ENCODE measurements at places on chromosomes 16 and 17.

- no peak for DNase-seq
Observed at GRCh38 chr17:8041249-8041928, 2.5 kb downstream of the ALOX15B start.

DNA sequence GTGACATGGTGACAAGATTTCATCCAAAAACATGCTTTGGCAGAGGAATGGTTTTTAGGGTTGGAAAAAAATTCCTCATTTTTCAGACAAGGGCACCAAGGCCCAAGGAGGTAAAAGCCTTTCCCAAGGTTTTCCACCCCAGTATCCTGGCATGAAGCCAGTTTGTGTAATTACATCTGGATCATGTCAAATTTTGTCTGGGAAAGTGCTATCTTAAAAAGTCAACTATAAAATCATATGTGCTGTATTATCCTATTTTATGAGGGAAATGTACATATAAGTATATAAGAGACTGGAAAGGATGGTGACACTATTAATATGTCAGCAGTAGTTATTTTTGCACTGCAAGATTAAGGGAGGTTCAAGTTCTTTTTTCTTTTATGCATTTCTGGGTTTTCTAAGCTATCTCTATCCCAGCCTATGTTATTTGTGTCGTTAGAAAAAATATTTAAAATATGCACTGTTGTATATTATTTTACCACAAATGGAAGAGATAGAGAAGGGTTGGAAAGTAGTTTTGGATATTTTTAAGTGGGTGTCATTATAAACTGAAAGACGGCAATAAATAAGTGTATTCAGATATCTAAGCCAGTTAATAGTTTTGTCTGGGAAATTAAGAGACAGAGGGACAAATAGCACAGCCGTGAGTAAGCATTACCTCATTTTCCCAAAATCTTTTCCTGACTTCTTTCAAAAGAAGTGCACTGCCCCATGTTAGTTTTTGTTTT is 13.5 kb upstream of the FBXO47 start:
- no peak for DNase-seq

- DNase-seq: no peak
Observed at GRCh38 chr17:37318931-37319594, 56.7 kb upstream of the C17orf78 start.

DNA sequence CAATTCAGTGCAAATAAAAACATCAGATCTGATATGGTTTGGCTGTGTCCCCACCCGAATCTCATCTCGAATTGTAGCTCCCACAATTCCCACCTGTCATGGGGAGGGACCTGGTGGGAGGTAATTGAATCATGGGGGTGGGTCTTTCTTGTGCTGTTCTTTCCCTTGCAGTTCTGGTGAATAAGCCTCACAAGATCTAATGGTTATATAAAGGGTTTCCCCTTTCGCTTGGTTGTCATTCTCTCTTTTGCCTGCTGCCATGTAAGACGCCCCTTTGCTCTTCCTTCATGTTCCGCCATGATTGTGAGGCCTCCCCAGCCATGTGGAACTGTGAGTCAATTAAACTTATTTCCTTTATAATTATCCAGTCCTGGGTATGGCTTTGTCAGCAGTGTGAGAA is 68.9 kb upstream of the NFAT5 start:
- no peak for DNase-seq

GRCh38 chr17:33273271-33273670 is 19.8 kb downstream of the ASIC2 start:
- DNase-seq: no peak
